Cardiac muscle cell (in vitro differentiated cells and primary cell): ENCODE measurements at places on chromosomes 1 and 21. TPM values are rescaled to one million over a fixed set of nuclear protein-coding genes. Genes with fewer than 3 reads are reported as not detected.
A peak's percentile ranks its signal among the peaks of the same experiment; 100 is the strongest.

The RPRD2 gene
- 17.3 and 24.1 TPM in 2 replicates for total RNA-seq

GRCh38 chr1:222948079-222948478, 133.2 kb downstream of the DISP1 start:
- H3K4me1 ChIP-seq, result no peaks in the 10 kb centered on the region
- no peaks in the 10 kb centered on the region for H3K36me3 ChIP-seq
- H3K27ac ChIP-seq, result no peak overlapping the region
- no peak overlapping the region for H3K4me3 ChIP-seq
- no peaks in the 10 kb centered on the region for H3K27me3 ChIP-seq

The ZFP69 gene
- 2.9 and 4.9 TPM in 2 replicates for total RNA-seq

DNA sequence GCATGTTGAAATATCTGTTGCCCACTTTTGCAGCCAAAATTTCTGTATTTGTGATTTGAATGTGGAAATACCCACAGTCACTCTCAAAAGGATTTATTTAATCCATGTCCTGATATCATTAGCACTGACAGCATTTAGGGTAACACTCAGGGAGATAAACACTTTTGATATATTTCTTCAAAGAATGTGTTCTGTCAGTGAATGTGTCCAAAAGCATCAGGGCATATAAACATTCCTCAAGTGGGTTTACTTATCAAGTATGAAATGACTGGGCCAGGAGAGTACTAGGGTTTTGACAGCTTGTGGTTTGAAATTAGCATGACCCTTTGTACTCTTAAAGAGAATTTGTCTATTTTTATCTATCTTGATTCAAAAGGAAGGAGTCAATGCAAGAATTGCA, 1302.1 kb upstream of the ADGRL2 start:
- peak; percentile 2 for DNase-seq
- H3K27me3 ChIP-seq, result no peaks in the 10 kb centered on the region
- peaks cover 7% of the 10 kb centered on the region for H3K4me1 ChIP-seq
- no peaks in the 10 kb centered on the region for H3K36me3 ChIP-seq
- H3K27ac ChIP-seq, result no peak overlapping the region

- no peaks in the 10 kb centered on the region for H3K36me3 ChIP-seq
- DNase-seq, result peak; percentile 71
- H3K4me1 ChIP-seq, result no peaks in the 10 kb centered on the region
- no peak within 1 kb of the TSS for H3K27ac ChIP-seq
Observed at GRCh38 chr1:161258439-161259344, at the start of gene PCP4L1. Gene PCP4L1 (plus strand): TSS chr1:161258745. CDS start chr1:161258975, 230 bp downstream.

DNA sequence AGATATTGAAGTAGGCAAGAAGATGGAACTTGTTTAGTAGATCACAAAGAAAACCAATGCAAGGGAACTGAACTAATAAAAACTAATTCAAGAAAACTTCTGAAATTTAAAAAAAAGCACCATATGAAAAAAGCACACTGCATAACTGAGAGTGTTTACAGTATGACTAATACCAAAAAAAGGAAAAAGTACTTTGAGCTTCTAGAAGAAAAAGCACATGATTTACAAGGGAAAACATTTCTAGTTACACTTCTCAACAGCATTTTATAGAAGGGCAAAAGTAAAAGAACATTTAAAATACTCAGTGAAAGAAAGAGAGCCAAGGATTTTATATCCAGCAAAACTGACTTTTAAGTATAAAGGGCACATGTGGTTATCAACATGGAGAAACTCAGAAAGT, 233.6 kb downstream of the RPS6KC1 start:
- DNase-seq, result peak; percentile 10
- H3K4me3 ChIP-seq, result no peak overlapping the region
- no peaks in the 10 kb centered on the region for H3K36me3 ChIP-seq

DNA sequence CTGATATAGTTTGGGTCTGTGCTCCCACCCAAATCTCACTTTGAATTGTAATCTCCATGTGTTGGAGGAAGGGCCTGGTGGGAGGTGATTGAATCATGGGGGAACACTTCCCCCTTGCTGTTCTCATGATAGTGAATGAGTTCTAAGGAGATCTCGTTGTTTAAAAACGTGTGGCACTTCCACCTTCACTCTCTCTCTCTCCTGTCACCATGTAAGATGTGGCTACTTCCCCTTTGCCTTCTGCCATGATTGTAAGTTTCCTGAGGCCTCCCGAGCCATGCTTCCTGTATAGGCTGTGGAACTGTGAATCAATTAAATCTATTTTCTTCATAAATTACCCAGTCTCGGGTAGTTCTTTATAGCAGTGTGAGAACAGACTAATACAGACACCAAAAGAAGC, 40.4 kb downstream of the FRRS1 start:
- DNase-seq, result no peak
- H3K4me3 ChIP-seq, result no peak overlapping the region
- H3K27me3 ChIP-seq, result no peaks in the 10 kb centered on the region
- H3K4me1 ChIP-seq, result peaks cover 6% of the 10 kb centered on the region
- no peaks in the 10 kb centered on the region for H3K36me3 ChIP-seq

GRCh38 chr1:170853302-170853701, 82.0 kb upstream of the MROH9 start:
- H3K36me3 ChIP-seq, result no peaks in the 10 kb centered on the region
- H3K4me3 ChIP-seq, result no peak overlapping the region
- H3K27me3 ChIP-seq, result no peaks in the 10 kb centered on the region
- no peak overlapping the region for H3K27ac ChIP-seq
- DNase-seq, result no peak

The CRYZ gene
- total RNA-seq, result 50.1 and 62.2 TPM in 2 replicates

The GGPS1 gene
- 14.9 and 17.4 TPM in 2 replicates for total RNA-seq

GRCh38 chr21:26389971-26390641, 183.0 kb downstream of the CYYR1 start:
- H3K27me3 ChIP-seq, result no peaks in the 10 kb centered on the region
- no peak overlapping the region for H3K27ac ChIP-seq
- DNase-seq, result peak; percentile 39
- peaks cover 9% of the 10 kb centered on the region for H3K4me1 ChIP-seq

DNA sequence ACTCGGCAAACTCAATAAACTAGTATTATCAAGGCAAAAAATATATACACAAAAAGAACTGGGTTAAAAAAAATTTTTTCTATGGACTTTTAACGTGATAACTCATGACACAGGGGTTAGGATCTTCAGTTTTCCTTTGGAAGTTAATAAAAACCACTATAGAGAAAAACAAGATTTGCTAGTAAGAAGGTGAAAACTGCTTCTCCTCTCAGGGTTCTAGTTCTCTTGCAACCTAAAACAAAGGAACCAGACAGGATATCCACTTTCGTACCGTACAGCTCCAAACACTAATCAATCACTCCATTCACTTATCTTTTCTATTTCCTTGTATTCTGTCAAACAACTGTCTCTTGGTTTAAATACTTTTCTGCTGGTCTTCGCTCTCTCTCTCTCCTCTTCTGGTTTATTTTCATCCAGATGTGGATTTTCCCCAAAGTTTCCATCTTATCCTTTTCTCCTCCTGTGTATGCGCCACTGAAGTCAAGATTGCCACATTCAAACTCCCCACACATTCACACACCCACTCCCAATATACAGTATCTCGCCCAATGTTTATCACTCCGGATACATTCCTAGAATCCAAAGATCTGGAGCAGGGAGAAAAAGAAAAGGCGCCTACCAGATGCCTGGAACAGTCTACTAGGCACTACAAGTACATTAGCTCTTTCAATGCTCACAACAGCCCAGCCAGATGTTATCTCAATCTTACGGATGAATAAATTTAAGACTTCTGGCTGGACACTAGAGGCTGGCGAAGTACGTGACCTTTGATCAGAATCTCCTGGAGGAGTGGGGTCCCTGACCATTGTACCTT, 775 bp upstream of the PRPF38B start:
- no peak for DNase-seq
- H3K27ac ChIP-seq, result peak overlapping the region; percentile 99
- peak overlapping the region; percentile 92 for H3K4me3 ChIP-seq
- peaks cover 12% of the 10 kb centered on the region for H3K36me3 ChIP-seq
- H3K27me3 ChIP-seq, result no peaks in the 10 kb centered on the region

- H3K27ac ChIP-seq, result no peak overlapping the region
- H3K27me3 ChIP-seq, result no peaks in the 10 kb centered on the region
- H3K4me1 ChIP-seq, result no peaks in the 10 kb centered on the region
- no peaks in the 10 kb centered on the region for H3K36me3 ChIP-seq
- no peak for DNase-seq
- no peak overlapping the region for H3K4me3 ChIP-seq
Observed at GRCh38 chr1:195709821-195710220, 898.4 kb downstream of the KCNT2 start.

- H3K27ac ChIP-seq, result no peak overlapping the region
- no peaks in the 10 kb centered on the region for H3K36me3 ChIP-seq
- H3K27me3 ChIP-seq, result peaks cover 16% of the 10 kb centered on the region
- no peak overlapping the region for H3K4me3 ChIP-seq
- no peak for DNase-seq
Observed at GRCh38 chr1:184031409-184032107, 6.0 kb downstream of the COLGALT2 start.

The LIN28A gene
- total RNA-seq, result 7.2 and 16.6 TPM in 2 replicates

- DNase-seq, result no peak
- H3K4me3 ChIP-seq, result no peak overlapping the region
- H3K4me1 ChIP-seq, result peaks cover 27% of the 10 kb centered on the region
- no peaks in the 10 kb centered on the region for H3K27me3 ChIP-seq
Observed at GRCh38 chr1:244445320-244446181, 6.2 kb downstream of the ADSS2 start.

DNA sequence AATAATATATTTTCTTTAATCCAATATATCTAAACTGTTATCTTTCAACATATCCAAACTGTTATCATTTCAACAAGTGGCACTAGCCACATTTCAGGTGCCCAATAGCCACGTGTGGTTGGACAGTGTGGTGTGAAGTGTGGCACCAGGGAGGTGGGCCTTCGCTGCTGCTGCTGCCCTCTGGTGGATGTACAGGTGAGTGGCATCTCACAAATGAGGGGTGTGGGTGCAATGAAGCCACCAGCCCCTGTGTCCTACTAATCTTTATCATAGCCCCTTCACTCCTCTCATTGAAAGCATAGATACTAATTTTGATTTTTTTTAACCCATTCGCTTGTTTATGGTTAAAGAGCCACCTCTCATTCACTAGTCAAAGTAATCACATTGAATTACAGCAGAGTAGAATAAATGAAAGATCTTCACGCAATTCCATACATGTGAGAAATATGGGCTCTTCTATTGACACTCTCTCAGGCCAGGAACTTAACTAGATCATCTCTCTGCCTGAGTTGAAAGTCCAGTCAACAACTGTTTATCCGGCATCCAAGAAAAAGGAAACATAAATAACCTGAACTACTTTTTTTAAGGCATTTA, 499.2 kb downstream of the OMA1 start:
- H3K27ac ChIP-seq, result no peak overlapping the region
- H3K4me1 ChIP-seq, result no peaks in the 10 kb centered on the region
- no peaks in the 10 kb centered on the region for H3K27me3 ChIP-seq

The TNFAIP8L2 gene
- total RNA-seq, result 0.45 TPM in 1 of 2 replicates, not detected in the other

- peaks cover 18% of the 10 kb centered on the region for H3K4me1 ChIP-seq
- no peak overlapping the region for H3K4me3 ChIP-seq
- H3K27me3 ChIP-seq, result no peaks in the 10 kb centered on the region
Observed at GRCh38 chr21:26137379-26138060, 33.0 kb downstream of the APP start.

The MSH4 gene
- 0.06 and 0.11 TPM in 2 replicates for total RNA-seq

The ANKRD34A gene
- total RNA-seq, result 4.3 and 5.7 TPM in 2 replicates

The TINAGL1 gene
- total RNA-seq, result 10.3 and 11.3 TPM in 2 replicates

The SV2A gene
- total RNA-seq, result 19.2 and 21.9 TPM in 2 replicates

GRCh38 chr1:172938681-172939080, 112.1 kb downstream of the TNFSF18 start:
- no peak overlapping the region for H3K4me3 ChIP-seq
- no peak overlapping the region for H3K27ac ChIP-seq
- peak; percentile 66 for DNase-seq

DNA sequence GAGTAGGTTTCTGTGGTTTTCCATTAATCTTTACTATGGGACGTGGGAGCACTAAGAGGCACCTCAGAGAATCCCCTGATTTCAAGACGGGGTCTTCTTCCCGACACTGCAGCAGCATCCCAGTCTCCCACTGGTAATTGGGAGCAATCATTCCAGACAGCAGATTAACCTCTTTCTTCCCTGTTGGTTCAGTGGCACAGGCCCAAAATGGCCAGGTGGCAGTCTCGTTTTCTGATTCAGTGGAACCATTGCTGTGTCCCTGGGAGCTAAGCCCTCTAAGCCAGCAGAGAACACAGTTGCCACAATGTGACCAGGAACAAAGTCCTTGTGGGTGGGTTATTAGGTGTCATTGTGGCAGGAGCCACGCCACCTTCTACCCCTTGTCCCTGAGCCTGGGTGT, 342.1 kb downstream of the MATN1 start:
- H3K4me3 ChIP-seq, result no peak overlapping the region
- H3K36me3 ChIP-seq, result no peaks in the 10 kb centered on the region
- H3K27me3 ChIP-seq, result no peaks in the 10 kb centered on the region
- H3K27ac ChIP-seq, result no peak overlapping the region
- H3K4me1 ChIP-seq, result peaks cover 5% of the 10 kb centered on the region

DNA sequence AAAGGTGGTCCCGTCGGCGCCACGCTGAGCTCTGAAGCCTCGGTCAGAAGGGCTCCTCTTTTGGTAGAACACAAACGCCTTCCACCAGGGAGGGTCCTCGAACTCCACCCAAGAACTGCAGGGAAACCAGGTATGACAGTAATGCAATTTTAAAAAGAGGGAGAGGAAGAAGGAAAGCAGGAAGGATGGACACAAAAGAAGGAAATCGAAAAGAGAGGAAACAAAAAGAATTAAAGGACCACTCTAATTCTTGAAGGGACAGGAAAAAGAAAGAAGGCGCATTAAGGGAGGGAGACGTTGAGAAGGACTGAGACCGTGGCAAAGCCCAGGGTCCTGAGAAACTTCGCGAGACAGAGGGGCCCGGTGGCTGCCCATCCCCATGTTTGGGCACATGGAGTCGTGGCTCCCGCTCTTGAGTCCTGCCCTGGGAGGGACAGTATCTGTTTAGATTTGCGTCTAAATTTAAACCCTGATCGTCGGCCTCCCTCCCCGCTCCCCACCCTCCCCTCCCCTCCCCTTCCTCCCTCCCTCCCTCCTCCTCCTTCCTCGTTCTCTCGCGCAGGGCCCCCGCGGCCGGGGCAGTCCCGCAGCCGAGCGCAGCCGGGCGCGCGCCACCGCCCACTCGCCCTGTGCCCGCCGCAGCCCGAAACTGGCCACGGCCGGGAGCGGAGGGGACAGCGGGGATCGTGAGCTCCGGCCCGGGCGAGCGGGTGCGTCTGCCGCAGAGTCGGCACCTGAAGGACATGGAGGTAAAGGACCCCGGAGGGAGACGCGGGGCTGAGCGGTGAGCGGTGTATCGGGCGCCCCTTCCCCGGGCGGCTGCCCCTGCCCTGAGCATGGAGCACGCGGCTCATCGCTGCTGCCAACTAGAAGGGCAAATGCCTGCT, at the start of gene RCSD1:
RCSD1 (plus strand) TSS at position 552 of the 887 bp plus-strand sequence; CDS start at position 744, 192 bp downstream.
- no peaks in the 10 kb centered on the region for H3K36me3 ChIP-seq
- peak within 1 kb of the TSS; percentile 92 for H3K4me3 ChIP-seq
- DNase-seq, result no peak
- H3K27ac ChIP-seq, result peak within 1 kb of the TSS; percentile 99
- H3K27me3 ChIP-seq, result no peaks in the 10 kb centered on the region

- no peaks in the 10 kb centered on the region for H3K36me3 ChIP-seq
- H3K27ac ChIP-seq, result no peak overlapping the region
- H3K27me3 ChIP-seq, result no peaks in the 10 kb centered on the region
- H3K4me1 ChIP-seq, result no peaks in the 10 kb centered on the region
- H3K4me3 ChIP-seq, result no peak overlapping the region
Observed at GRCh38 chr1:231284441-231284840, 43.4 kb downstream of the GNPAT start.
